ENCODE measurements at places on chromosomes 16 and 17.

DNA sequence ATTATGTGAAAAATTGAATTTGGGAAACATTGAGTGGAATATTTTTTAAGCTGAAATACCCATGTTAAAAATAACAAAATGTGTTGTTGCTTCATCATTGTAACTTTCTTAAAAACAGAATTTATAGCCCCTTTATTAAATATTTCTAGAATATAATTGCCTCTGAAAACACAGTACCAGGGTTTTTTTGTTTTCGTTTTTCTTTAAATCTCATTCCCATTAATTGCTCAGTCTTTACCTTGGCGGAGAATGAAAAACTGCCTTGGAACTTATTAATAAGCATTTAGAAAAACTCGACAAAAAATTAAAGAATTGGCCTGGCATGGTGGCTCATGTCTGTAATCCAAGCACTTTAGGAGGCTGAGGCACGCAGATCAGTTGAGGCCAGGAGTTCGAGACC, 195.2 kb upstream of the TBX2 start:
- no peak for DNase-seq

GRCh38 chr17:60525328-60525684, 736 bp downstream of the APPBP2 start:
- no peak for DNase-seq

- no peak for DNase-seq
Observed at GRCh38 chr17:72090108-72090507, 30.7 kb upstream of the SOX9 start.

GRCh38 chr17:17235212-17236174, 1.5 kb downstream of the FLCN start:
- DNase-seq, result no peak

DNA sequence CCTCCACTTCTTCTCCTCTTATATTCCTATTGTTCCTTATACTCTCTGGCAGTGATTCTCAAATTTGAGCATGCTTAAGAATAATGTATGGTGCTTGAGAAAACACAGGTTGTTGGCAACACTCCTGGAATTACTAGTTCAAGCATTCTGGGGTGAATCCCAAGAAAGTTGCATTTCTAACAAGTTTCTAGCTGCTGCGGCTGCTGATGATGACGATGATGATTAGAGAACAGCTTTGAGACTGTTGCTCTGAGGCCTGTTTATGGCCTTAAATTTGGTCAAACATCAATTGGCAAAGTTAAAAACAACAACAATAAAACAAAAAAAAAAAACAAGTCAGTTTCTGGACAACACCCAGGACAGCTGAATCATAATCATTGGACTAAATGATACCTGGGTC, 961.9 kb downstream of the CDH11 start:
- no peak for DNase-seq

DNA sequence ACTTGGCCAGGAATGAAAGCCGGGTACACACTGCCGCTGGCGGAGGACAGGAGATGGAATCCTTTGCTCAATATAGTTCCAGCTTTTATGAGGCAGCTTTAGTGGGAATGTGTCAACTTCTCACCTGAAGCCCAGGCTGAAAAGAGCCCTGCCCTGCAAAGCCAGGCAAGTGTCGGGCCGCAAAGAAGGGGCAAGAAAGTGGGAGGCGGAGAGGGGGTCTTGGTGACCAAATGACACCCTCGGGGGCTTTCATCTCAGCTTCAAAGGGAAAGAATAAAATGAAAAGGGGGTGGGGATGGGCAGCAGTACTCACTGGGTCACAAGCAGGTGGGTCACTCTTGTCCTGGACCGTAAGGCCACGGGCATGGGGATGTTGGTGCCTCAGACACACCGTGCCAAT, 62.9 kb downstream of the C16orf95 start:
- DNase-seq, result no peak

- DNase-seq, result no peak
Observed at GRCh38 chr16:53968454-53968853, 264.5 kb downstream of the FTO start.

- DNase-seq, result peak; percentile 18
Observed at GRCh38 chr17:74325743-74326379, at the start of gene KIF19. Gene KIF19, plus strand, starts transcription at chr17:74326226. Its CDS starts 124 bp downstream, at chr17:74326350.

- no peak for DNase-seq
Observed at GRCh38 chr17:70875729-70876310, 706.5 kb downstream of the KCNJ2 start.

GRCh38 chr16:11583889-11584565, 2.7 kb downstream of the LITAF start:
- DNase-seq, result no peak

GRCh38 chr17:31609331-31609730, 217.9 kb downstream of the RAB11FIP4 start:
- DNase-seq, result no peak

DNA sequence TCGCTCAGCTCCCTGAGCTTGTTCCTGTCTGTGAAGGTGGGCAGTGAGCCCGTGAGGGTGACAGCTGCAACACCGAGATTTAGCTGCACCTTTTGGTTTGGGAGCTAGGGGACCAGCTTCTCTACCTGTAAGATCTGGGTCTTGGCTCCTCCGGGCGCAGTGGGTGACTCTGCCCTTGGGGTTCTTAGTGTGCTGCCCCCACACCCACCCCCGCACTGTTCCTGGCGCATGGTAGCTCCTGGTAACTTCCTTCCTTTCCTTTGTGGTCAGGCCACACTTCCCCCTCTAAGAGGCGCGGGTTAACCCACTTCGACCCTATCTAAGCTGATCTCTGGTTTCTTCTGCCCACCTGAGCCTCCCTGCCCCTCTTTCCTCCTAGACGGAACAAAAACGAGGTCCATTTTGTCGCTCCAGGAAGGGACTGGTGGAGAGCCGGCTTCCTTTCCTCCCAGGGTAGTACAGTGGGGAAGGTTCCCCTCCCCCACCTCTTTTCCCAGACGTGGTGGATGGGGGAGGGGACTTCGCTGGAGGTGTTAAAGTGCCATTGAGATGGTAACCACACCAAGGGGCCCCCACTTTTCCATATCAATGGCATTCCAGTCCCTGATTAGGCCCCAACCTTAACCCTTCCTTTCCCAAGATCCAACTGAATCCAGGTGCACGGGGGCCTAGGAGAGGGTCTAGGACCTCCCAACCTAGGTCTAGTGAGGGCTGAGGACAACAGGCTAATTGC, 4.6 kb upstream of the CLDN9 start:
- no peak for DNase-seq

- no peak for DNase-seq
Observed at GRCh38 chr16:85384833-85385462, 228.2 kb upstream of the GSE1 start.
